ENCODE measurements at places on chromosomes 2 and 18.

DNA sequence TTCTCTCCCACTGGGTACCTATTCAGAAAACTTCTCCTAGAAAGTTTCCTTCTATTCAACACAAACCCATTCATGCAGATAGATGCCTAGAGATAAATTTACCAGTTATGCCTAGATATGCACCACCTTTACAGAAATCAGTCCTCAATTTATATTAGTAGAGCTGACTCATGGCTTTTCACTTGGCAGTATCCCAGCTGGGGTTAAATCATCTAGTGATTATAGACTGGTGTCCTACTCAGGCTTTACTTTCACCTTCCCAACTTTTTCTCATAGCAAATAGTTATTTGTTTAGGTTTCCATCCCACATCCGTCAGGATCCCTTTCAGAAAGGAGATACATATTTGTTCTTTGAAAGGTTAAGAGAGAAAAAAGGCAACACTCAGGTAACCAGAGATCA is 124.5 kb downstream of the AQP4 start:
- H3K27me3 ChIP-seq: no peaks in the 10 kb centered on the region
- H3K4me1 ChIP-seq: no peaks in the 10 kb centered on the region
- no peak for DNase-seq
- H3K27ac ChIP-seq: no peak overlapping the region

DNA sequence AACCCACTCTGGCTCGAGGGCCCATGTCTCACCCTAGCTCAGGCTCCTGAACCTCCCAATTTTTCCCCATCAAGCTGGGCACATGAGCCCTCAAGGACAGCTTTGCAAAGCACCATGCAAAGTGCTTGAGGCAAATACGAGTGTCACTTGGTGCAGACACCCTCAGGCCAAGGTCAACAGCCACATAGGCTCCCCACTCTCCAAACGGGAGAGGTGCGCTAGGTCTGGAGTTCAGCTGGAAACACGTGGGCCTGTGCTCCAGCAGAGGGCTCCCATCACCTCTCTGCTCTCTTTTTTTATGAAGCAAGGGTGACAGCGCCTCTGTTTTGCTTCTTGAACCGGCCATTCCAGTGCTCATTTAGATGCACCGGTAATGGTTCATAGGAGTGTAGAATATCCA is 11.9 kb upstream of the ARHGAP25 start:
- H3K4me1 ChIP-seq: peaks cover 99% of the 10 kb centered on the region
- no peaks in the 10 kb centered on the region for H3K36me3 ChIP-seq
- no peaks in the 10 kb centered on the region for H3K27me3 ChIP-seq
- no peak overlapping the region for H3K4me3 ChIP-seq
- no peak for DNase-seq

DNA sequence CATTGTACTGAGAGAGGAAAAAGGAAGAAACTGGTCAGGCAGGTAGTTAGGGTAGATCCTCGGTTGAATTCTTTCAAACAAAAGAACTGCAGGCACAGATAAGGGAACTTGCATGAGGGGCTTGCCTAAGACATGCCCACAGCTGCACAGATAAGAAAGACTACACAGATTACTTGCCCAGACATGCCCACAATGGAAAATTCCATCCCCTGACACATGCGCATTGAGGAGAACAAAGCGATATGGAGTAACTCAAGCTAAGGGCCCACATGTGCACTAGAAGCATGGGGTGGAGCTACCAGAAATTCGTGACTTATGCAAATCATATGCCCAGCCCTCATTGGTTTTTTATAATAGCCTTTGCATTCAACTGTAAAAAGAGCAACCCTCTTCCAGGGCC is 181.3 kb upstream of the ZNF521 start:
- H3K27ac ChIP-seq: no peak overlapping the region
- no peaks in the 10 kb centered on the region for H3K36me3 ChIP-seq

GRCh38 chr2:48227617-48228344 is 302.2 kb upstream of the STON1 start:
- H3K36me3 ChIP-seq: no peaks in the 10 kb centered on the region
- DNase-seq: no peak
- H3K4me3 ChIP-seq: no peak overlapping the region
- H3K4me1 ChIP-seq: peaks cover 3% of the 10 kb centered on the region

DNA sequence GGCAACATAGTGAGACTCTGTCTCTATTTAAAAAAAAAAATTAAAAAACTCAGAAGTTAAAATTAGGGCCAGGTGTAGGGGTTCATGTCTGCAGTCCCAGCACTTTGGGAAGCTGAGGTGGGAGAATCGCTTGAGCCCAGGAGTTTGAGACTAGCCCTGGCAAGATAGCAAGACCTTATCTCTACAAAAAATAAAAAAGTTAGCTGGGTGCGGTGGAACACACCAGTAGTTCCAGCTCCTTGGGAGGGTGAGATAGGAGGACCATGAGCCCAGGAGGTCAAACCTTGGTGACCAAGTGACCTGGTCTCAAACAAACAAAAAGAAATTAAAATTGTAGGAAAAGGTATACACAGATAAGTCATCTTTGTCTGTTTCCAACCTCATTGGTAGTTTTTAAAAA is 11.3 kb downstream of the TTLL4 start:
- H3K4me1 ChIP-seq: peaks cover 25% of the 10 kb centered on the region
- no peak for DNase-seq
- H3K36me3 ChIP-seq: peaks cover 19% of the 10 kb centered on the region
- no peak overlapping the region for H3K27ac ChIP-seq
- H3K27me3 ChIP-seq: no peaks in the 10 kb centered on the region
- H3K4me3 ChIP-seq: no peak overlapping the region

GRCh38 chr18:62262061-62262460 is 63.0 kb upstream of the TNFRSF11A start:
- H3K27me3 ChIP-seq: no peaks in the 10 kb centered on the region
- peaks cover 56% of the 10 kb centered on the region for H3K36me3 ChIP-seq
- no peak overlapping the region for H3K4me3 ChIP-seq
- DNase-seq: no peak

DNA sequence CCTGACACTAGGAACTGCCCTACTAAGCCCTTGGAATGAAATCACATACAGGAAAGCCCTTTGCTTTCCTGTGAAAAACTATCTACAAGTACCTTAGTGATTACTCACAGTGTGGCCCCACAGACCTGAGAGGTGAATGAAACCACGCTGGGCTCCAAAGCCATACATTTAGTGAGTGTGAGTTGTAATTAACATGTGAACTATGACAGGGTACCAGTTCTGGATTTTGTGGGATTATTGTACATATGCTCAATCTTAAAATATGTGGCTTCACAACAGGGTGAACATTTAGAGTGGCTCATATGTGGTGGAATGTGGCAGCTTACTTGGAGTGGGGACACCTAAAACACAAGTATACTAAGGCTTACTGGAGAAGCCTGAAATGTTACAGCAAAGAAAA is 12.3 kb downstream of the KCTD1 start:
- no peaks in the 10 kb centered on the region for H3K4me1 ChIP-seq
- DNase-seq: no peak
- no peak overlapping the region for H3K27ac ChIP-seq

DNA sequence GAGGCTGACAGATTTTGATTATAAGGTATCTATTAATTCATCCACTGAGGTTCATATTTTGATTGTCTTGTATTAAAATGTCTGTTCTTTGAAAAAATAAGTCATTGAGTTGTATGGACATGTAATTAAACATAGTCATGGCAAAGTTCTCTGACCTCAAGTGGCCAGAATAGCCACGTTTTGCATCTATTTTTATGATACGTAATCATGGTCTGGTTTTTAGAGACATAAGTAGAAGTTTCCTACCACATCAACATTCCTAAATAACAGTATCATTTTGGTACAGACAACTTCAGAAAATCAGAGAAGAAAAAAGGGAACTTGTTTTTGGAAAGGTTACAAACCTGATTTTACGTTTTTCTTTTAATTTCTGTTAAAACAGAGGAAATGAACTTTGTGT is 47.6 kb downstream of the COL5A2 start:
- DNase-seq: no peak
- H3K27me3 ChIP-seq: no peaks in the 10 kb centered on the region
- H3K4me3 ChIP-seq: no peak overlapping the region
- no peak overlapping the region for H3K27ac ChIP-seq

- H3K4me3 ChIP-seq: no peak overlapping the region
- no peak for DNase-seq
- no peaks in the 10 kb centered on the region for H3K36me3 ChIP-seq
- peaks cover 4% of the 10 kb centered on the region for H3K4me1 ChIP-seq
- no peak overlapping the region for H3K27ac ChIP-seq
These were observed 154.1 kb upstream of the HDAC4 start for GRCh38 chr2:239554766-239555570.

GRCh38 chr2:173400760-173401159 is 46.1 kb downstream of the CDCA7 start:
- no peak overlapping the region for H3K4me3 ChIP-seq
- no peak for DNase-seq
- H3K36me3 ChIP-seq: no peaks in the 10 kb centered on the region
- H3K4me1 ChIP-seq: peaks cover 8% of the 10 kb centered on the region
- no peak overlapping the region for H3K27ac ChIP-seq

DNA sequence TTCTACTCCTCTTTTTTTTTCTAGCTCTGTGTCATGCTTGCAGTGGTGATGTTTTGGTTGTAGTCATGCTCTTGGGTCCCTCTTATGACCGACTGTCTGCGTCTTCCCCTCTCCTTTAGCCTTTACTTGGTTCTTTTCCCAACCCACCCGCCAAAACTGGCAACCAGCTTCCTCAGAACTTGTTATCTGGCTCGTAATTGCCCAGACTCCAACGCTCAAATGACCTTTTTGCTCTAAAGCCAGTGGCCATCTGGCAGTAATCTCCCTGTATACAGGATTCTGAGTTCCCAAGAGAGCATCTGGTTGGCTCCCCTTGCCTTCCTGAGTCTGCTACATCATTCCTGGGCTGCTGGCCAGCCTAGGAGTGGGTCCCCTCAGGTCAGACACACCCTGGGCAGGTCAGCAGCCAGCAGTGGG is 147.2 kb downstream of the MGAT5 start:
- H3K27ac ChIP-seq: no peak overlapping the region
- H3K36me3 ChIP-seq: peaks cover 8% of the 10 kb centered on the region
- no peaks in the 10 kb centered on the region for H3K4me1 ChIP-seq
- H3K27me3 ChIP-seq: no peaks in the 10 kb centered on the region
- no peak for DNase-seq

GRCh38 chr18:48698707-48699106 is 159.9 kb downstream of the CTIF start:
- DNase-seq: peak; percentile 41
- no peaks in the 10 kb centered on the region for H3K36me3 ChIP-seq
- H3K4me3 ChIP-seq: no peak overlapping the region
- peak overlapping the region; percentile 38 for H3K27ac ChIP-seq

- H3K4me3 ChIP-seq: no peak within 1 kb of the TSS
- no peaks in the 10 kb centered on the region for H3K36me3 ChIP-seq
- peaks cover 2% of the 10 kb centered on the region for H3K27me3 ChIP-seq
- DNase-seq: no peak
- no peaks in the 10 kb centered on the region for H3K4me1 ChIP-seq
These were observed at the start of gene UPP2 for GRCh38 chr2:158101384-158101926. Gene UPP2, plus strand, starts transcription at chr2:158101876. Its CDS starts 188 bp downstream, at chr2:158102064.

DNA sequence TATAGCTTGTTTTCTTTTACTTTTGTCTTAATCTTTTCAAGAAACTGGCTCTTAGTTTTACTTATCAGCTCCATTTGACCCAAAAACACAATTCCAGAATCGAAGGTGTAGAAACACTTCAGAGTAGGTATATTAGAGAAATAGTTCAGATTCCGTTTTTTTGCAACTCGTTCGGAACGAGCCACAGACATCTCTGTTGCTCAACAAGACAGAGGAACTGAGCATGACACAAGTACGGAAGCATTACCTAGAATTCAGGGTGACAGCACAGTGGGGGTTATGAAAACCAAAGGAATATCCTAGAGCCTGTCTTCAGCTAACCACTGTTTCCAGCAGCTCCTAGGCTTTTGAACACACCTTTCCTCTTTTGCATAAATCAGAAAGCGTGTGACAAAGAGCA is 5.0 kb downstream of the HRH4 start:
- peaks cover 8% of the 10 kb centered on the region for H3K36me3 ChIP-seq
- no peak overlapping the region for H3K27ac ChIP-seq
- peaks cover 10% of the 10 kb centered on the region for H3K27me3 ChIP-seq
- H3K4me1 ChIP-seq: peaks cover 26% of the 10 kb centered on the region

DNA sequence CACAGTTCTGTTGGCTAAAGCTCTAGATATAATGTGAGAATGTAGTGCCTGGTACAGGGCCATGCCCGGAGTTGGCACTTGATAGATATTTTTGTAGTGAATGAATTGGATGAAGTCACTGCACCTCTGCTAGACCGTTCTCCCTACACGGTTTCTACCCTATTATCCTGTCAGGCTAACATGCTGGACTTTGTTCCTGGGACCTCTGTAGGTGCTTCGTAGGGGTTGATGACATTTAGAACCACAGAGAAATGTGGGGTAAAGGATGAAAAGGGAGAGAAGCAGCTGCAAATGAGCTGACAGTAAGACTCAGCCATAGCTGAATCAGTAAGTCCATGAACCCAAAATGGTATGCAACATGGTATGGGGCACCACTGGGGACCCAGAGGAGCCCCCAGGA is 4.1 kb upstream of the FBLN7 start:
- H3K4me3 ChIP-seq: no peak overlapping the region
- H3K36me3 ChIP-seq: peaks cover 5% of the 10 kb centered on the region
- H3K27me3 ChIP-seq: peaks cover 23% of the 10 kb centered on the region
- no peak overlapping the region for H3K27ac ChIP-seq
- no peak for DNase-seq

DNA sequence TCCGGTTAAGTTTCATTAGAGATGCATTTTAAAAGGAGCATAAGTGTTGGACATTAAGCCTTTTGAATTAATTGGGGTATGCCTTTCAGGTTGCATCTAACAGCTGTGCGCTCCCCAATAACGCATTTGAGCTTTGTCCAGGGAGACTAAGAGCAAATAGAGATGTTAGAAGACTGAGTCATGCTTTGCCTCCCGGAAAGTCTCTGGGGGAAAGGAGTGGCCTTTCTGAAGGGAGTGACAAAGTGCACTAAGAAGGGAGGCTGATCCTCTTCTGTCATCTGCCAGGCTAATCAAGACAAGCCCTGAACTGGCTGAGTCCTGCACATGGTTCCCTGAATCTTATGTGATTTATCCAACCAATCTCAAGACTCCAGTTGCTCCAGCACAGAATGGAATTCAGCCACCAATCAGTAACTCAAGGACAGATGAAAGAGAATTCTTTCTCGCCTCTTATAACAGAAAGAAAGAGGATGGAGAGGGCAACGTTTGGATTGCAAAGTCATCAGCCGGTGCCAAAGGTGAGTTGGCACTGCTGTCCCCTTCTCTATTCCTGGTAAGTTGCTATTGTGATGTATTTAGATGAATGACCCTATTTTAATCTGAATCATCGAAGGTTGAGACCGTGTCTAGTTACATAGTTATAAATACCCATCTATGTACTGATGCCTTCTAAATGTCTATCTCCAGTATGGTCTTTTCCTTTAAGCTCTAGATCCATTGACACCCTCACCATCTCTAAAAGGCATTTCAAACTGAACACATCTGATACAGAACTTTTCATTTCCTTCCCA is 12.1 kb downstream of the TTL start:
- no peaks in the 10 kb centered on the region for H3K27me3 ChIP-seq
- peaks cover 13% of the 10 kb centered on the region for H3K36me3 ChIP-seq
- no peak overlapping the region for H3K4me3 ChIP-seq

- no peak for DNase-seq
- H3K27me3 ChIP-seq: no peaks in the 10 kb centered on the region
These were observed 213.4 kb downstream of the CDH20 start for GRCh38 chr18:61546590-61546989.

Measured in activated CD4-positive, alpha-beta memory T cell treated with anti-CD3 and anti-CD28 coated beads, Interleukin-2, amount 10 ng/mL, durations not matched to agents 7 days and 5 days (primary cell).